B cell (primary cell): ENCODE measurements at places on chromosomes 6 and 20. TPM values are rescaled to one million over a fixed set of nuclear protein-coding genes. Genes with fewer than 3 reads are reported as not detected.

Gene TREML1
- not detected in 2 replicates for total RNA-seq

Gene ANKRD60
- 0.27 TPM in 1 of 2 replicates, not detected in the other for total RNA-seq

Gene SMLR1
- not detected in 2 replicates for total RNA-seq

Gene FILIP1
- not detected in 2 replicates for total RNA-seq

Gene PHF10
- 72.0 and 74.6 TPM in 2 replicates for total RNA-seq

Gene PKIB
- total RNA-seq, result 1.2 TPM in 1 of 2 replicates, not detected in the other

Gene NFS1
- total RNA-seq, result 29.0 and 29.4 TPM in 2 replicates

Gene SLC44A4
- total RNA-seq, result not detected in 2 replicates

Gene ANKRD66
- not detected in 2 replicates for total RNA-seq

Gene RAET1G
- not detected in 2 replicates for total RNA-seq

Gene GSTA3
- not detected in 2 replicates for total RNA-seq

Gene PRL
- not detected in 2 replicates for total RNA-seq

Gene TNFRSF21
- 1.2 and 1.6 TPM in 2 replicates for total RNA-seq

Gene UNC5CL
- 4.6 and 4.7 TPM in 2 replicates for total RNA-seq

Gene LINC00237
- not detected in 2 replicates for total RNA-seq

Gene DUSP15
- total RNA-seq, result 1.8 and 3.3 TPM in 2 replicates

Gene TMC2
- total RNA-seq, result not detected in 2 replicates

Gene CFB
- total RNA-seq, result not detected in 2 replicates

Gene HRH3
- total RNA-seq, result not detected in 2 replicates

Gene MYLK2
- total RNA-seq, result not detected in 2 replicates

Gene TMEM200A
- 0.37 and 0.53 TPM in 2 replicates for total RNA-seq

Gene ULBP2
- total RNA-seq, result not detected in 2 replicates

Gene DDO
- total RNA-seq, result not detected in 2 replicates

Gene SLC35D3
- total RNA-seq, result not detected in 2 replicates

Gene SYNJ2
- 11.4 and 12.8 TPM in 2 replicates for total RNA-seq

Gene ZHX3
- 22.2 and 24.4 TPM in 2 replicates for total RNA-seq

Gene DNAH8
- total RNA-seq, result 1.0 and 1.1 TPM in 2 replicates

Gene PSMA7
- total RNA-seq, result 140 TPM in 2 replicates

Gene C20orf141
- total RNA-seq, result not detected in 2 replicates

Gene SMIM26
- total RNA-seq, result 47.4 and 47.7 TPM in 2 replicates

Gene EEF1A2
- total RNA-seq, result 1.8 and 2.2 TPM in 2 replicates

Gene CST7
- 0.56 and 0.94 TPM in 2 replicates for total RNA-seq

Gene OR2J3
- not detected in 2 replicates for total RNA-seq

Gene MAP7
- 0.63 and 0.64 TPM in 2 replicates for total RNA-seq
